Cardiac muscle cell (in vitro differentiated cells and primary cell): ENCODE measurements at places on chromosomes 16 and 17. TPM values are rescaled to one million over a fixed set of nuclear protein-coding genes. Genes with fewer than 3 reads are reported as not detected.

DNA sequence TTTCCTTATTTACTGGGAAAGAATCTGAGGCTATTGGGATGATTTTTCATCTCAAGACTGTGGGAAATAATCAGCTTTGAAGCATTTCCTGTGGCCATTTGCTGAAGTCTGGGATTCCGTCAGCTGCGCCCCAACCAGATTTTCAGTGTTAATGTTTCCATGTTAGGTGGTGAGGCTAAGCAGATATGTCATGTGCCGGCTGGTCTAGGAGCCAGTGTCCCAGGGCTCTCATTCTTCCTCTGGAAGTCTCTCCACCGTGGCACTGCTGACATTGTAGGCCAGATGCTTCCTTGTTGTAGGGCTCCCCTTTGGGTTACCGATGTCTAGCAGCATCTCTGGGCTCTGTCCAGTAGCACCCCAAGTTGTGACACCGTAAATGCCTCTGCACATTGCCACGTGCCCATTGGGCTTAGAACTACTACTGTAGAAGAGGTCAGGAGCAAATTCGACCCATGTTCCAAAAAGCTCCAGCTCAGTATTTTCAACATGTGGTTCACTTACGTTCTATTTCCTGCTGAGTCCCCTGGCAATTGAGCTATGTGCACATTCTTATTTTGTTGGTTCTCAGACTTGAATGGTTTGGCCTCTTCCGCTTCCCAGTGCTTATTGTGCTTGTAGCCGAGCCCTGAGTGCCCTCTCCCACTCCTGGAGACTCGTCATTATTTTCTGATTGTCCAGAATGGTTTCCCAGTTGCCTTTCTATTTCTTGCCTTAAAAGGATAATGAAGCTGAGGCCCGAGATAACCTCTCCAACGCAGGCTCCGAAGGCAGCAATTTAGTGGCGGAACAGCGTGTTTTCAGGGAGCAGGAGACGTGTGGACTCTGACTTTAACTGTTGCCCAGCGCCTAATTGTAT, 82.2 kb downstream of the SPECC1 start:
- H3K36me3 ChIP-seq = no peaks in the 10 kb centered on the region
- no peak for DNase-seq
- no peaks in the 10 kb centered on the region for H3K27me3 ChIP-seq
- no peak overlapping the region for H3K4me3 ChIP-seq

DNA sequence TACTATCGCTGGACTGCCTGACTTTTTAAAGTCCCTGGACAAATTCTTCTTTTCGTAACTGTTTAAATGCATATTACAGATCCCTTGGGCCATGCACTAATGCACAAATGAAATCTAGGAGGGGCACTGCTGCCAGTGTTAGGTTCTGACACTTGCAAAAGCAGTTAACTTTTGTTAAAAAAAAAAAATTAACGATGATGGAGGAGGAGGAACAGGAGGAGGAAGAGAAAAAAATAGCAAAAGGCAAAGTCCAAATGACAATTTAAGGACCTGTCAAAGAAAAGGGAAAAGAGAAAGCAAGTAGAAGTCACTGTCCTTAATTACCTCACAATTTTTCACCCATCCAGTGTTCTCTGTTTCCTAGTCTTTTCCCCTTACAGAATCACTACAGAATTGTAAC, 97.8 kb upstream of the CORO6 start:
- no peak overlapping the region for H3K4me3 ChIP-seq
- H3K4me1 ChIP-seq = peaks cover 24% of the 10 kb centered on the region
- H3K36me3 ChIP-seq = no peaks in the 10 kb centered on the region
- no peaks in the 10 kb centered on the region for H3K27me3 ChIP-seq
- H3K27ac ChIP-seq = peak overlapping the region; percentile 64

- no peaks in the 10 kb centered on the region for H3K36me3 ChIP-seq
- H3K4me1 ChIP-seq = no peaks in the 10 kb centered on the region
- no peaks in the 10 kb centered on the region for H3K27me3 ChIP-seq
- no peak overlapping the region for H3K4me3 ChIP-seq
- no peak overlapping the region for H3K27ac ChIP-seq
Measured at GRCh38 chr16:88339930-88340754, 42.6 kb upstream of the ZNF469 start.

- DNase-seq = no peak
- H3K27ac ChIP-seq = peak overlapping the region; percentile 24
- peaks cover 36% of the 10 kb centered on the region for H3K4me1 ChIP-seq
- no peaks in the 10 kb centered on the region for H3K27me3 ChIP-seq
- H3K36me3 ChIP-seq = no peaks in the 10 kb centered on the region
- no peak overlapping the region for H3K4me3 ChIP-seq
Measured at GRCh38 chr17:77420095-77420803, 279.5 kb downstream of the SEC14L1 start.

DNA sequence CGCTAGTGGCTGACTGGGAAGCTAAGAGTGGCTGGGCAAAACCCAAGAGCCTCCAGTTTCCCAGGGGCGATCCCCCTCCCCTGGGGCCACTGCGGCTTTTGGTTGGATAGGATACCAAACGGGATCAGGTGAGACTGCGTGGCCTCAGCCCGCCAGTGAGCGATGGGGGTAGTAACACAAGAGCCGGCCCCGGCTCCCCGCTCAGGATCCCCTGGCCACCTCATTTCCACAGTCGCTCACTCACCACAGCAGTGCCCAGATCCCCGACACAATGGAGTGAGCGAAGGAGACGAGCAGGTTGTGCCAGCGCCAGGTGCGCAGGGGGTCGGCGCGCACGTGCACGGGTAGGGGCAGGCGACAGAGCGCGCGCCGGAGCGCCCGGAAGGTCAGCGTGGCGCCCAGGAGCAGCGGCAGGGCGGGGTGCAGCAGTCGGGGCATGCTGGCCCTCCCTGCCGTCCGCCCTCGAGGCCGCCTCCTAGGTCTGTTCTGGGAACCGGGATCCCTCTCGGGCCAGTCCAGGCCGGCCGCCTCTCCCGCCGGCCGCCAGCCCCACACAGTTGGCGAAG, 290 bp downstream of the TLCD1 start:
- peaks cover 21% of the 10 kb centered on the region for H3K36me3 ChIP-seq
- H3K4me3 ChIP-seq = peak overlapping the region; percentile 78
- peak overlapping the region; percentile 69 for H3K27ac ChIP-seq

- no peak overlapping the region for H3K4me3 ChIP-seq
- peak overlapping the region; percentile 72 for H3K27ac ChIP-seq
- peak; percentile 99 for DNase-seq
Measured at GRCh38 chr17:8697323-8697741, 47.3 kb downstream of the CCDC42 start.

DNA sequence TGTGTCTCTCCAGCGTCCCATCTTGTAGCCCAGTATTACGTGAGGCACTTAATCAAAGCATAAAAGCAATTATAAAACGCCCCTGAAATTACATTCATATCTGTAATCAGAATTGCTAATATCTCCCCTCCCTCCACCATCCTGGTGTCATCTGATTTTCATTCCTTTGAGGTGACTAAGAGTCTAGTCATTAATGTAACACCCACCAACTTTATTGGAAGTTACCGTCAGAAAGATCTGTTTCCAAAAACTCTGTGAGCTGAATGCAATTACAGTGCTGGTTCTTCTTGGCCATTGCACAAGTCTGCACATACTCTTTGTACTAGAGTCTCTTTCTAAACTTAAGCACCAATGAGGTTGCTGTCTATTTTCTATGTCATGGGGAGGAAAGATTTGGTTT, 12.5 kb upstream of the MAF start:
- H3K36me3 ChIP-seq = no peaks in the 10 kb centered on the region
- H3K4me1 ChIP-seq = no peaks in the 10 kb centered on the region
- H3K27ac ChIP-seq = no peak overlapping the region

GRCh38 chr17:13429201-13429600, 172.5 kb downstream of the HS3ST3A1 start:
- H3K27me3 ChIP-seq = no peaks in the 10 kb centered on the region
- no peak overlapping the region for H3K27ac ChIP-seq

GRCh38 chr16:78290395-78290794, 190.9 kb downstream of the WWOX start:
- DNase-seq = no peak
- no peaks in the 10 kb centered on the region for H3K27me3 ChIP-seq
- H3K4me1 ChIP-seq = no peaks in the 10 kb centered on the region
- H3K4me3 ChIP-seq = no peak overlapping the region
- H3K27ac ChIP-seq = no peak overlapping the region

DNA sequence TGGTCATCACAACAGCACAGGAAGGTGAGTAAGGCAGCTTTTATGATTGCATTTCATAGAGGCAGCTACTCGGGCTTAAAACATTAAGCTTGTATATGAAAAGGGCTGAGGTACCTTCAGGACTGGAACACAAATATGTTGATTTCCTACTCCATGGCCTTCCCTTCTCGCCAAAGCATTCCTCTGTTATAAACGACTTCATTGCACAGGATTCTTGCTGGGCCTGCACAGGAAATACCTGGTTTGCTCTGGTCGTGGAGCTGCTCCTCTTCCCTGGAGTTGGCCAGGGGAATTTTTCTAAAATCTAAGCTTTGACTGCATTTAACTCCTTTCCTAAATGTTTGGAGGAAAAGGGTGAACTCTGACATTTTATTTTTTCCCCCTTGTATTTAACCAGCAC, 49.0 kb downstream of the CHD9 start:
- no peak overlapping the region for H3K27ac ChIP-seq
- no peaks in the 10 kb centered on the region for H3K36me3 ChIP-seq
- peaks cover 11% of the 10 kb centered on the region for H3K4me1 ChIP-seq
- no peak for DNase-seq

The KRT14 gene
- total RNA-seq = not detected in 2 replicates

The SLC13A2 gene
- total RNA-seq = not detected in 2 replicates

The TNK1 gene
- total RNA-seq = 1.3 and 2.6 TPM in 2 replicates

The ITGB4 gene
- total RNA-seq = 0.09 and 0.21 TPM in 2 replicates

The MYOCD gene
- total RNA-seq = 122 and 160 TPM in 2 replicates

The TBX4 gene
- total RNA-seq = 1.6 and 1.9 TPM in 2 replicates

The GP2 gene
- not detected in 2 replicates for total RNA-seq

The NOTUM gene
- total RNA-seq = 7.4 and 8.1 TPM in 2 replicates

The ABCA10 gene
- total RNA-seq = 0.04 TPM in 1 of 2 replicates, not detected in the other
